Cortex of kidney (tissue), 1 donor: ENCODE measurements at places on chromosomes 7 and 10.

DNA sequence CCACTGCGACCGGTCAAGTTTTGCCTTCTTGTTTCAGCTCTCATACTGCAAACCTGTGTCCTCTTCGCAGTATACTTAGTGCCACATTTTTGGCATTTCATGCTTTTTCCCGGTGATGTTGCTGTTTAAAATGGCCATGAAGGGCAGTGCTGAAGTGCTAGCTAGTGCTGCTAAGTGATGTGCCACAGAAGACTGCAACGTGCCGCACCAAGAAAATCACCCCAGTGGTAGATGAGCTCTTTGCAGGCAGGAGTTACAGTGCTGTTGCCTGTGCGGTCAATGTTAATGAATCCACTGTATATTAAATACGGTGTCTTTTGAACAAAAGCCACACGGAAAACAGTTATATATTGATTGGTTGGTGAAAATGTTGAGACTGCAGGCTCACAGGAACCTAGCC is 120.3 kb downstream of the ANLN start:
- no peak for DNase-seq

DNA sequence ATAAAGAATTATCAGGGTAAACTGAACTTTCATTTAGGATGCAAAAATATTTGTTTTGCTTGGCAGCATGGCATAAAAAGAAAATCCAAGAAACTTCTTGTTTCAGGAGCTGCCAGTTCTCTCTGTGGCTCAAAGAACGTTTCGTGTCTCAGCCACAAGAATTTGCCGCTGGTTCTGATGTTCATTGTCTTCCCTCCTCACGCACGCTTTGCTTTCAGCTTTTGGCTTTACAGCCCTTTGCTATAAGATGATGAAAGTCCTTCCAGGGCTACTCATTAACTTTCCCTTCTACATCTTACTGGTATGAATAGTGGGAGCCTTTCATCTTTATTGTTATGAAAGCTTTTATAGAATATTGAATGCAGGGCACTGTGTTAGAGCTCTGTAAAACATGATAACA is 124.7 kb downstream of the BICC1 start:
- DNase-seq, result no peak

DNA sequence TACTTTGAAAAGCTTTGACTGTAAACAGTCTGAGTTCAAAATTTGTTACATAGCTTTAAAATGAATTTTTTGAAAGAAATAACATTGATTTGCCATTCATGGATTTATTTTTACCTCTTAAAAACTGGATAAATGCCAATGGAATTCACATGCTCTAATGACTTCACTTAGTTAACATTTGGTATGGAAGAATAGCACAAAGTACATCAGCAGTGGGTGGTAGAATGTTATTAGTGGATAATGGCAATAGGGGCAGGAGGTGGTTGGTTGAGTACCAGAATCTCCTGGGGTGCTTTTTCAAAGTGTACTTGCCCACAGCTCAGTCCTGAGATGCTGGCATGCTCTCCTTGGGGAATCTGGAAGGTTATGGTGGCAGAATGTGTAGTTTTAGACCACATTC is 4.7 kb downstream of the PPP1R9A start:
- DNase-seq, result no peak

- DNase-seq, result no peak
These were observed 43.7 kb downstream of the ZNF273 start for GRCh38 chr7:64946772-64947171.
